ENCODE measurements at places on chromosomes 5 and 9.

GRCh38 chr9:88363661-88364060 is 24.6 kb upstream of the SPIN1 start:
- DNase-seq: no peak

DNA sequence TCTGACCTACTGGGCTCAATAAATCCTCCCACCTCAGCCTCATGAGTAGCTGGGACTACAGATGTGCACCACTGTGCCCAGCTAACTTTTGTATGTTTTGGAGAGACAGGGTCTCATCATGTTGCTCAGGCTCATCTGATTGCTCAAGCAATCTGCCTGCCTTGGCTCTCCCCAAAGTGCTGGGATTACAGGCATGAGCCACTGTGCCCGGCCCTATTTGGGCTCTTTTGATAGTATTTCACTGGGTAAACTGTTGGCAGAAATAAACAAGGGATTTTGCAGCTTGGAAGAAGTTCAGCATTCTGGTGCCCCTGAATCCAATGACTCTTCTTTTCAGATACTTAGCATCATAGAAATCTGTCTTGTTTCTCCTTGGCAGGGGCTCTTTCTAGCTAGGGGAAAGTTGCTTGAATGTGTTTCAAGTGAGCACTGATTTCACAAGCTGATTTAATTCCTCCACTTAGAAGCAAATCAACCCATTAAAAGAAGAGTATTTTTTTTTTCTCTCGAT is 146.8 kb downstream of the PAPPA start:
- DNase-seq: no peak

- DNase-seq: no peak
These were observed 145.3 kb upstream of the RAPGEF1 start for GRCh38 chr9:131885144-131885609.

GRCh38 chr5:73865315-73865714 is 239.3 kb downstream of the ARHGEF28 start:
- DNase-seq: no peak

DNA sequence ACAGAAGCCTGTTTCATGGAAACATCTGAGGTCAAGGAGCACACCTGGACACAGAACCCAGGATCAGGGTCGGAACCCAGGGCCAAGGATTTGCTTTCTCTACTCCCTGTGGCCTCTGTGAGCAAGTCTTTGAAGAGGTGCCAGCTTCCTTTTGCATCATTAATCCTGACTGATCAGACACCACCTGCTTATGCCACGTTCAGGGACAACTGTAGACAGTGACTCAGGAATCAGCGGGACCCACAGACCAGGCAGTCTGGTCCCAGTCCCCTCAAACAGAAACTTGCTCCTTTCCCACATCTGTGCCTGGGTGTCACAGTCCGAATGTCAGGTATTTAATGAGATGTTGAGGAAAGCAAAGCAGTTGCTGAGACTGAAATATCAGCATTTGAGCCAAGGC is 154.8 kb downstream of the SGCD start:
- no peak for DNase-seq

DNA sequence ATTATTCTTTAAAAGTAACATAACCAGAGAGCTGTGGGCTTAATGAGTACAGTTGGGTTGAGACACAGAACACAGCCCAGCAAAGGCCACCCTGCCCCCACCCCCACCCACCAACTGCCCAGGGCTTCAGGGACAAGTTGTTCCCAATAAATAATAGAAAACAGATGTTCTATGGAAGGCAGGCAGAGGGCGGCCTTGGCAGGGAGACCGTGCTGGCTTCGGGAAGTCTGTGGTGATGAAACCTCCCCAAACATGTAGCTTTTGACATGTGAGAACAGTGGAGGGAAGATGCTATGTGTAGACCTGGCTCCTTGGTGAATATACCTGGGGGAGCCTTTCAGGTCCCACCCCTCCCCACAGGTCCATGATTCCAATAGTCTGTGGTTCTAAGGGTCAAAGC is 10.0 kb downstream of the TRAF1 start:
- DNase-seq: no peak

- no peak for DNase-seq
These were observed 305.8 kb downstream of the TRIM32 start for GRCh38 chr9:116992865-116993264.

DNA sequence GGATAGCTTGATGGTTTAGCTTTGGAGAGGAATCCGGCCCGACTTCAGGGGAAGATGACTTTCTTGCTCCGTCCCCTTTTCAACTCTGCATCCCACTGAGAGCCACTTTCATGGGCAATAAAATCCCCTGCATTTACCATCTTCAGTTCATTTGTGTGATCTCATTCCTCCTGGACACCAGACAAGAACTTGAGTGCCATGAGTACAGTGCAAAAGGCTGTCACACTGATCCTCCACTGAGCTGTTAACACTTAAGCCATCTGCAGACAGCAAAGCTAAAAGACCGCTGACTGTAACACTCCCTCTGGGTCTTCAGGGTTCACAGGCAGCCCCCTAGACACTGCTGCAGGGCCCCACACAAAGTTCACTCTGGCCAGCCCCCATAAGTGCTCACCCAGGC is 48.3 kb upstream of the TCERG1 start:
- no peak for DNase-seq

- no peak for DNase-seq
These were observed 117.5 kb upstream of the FSTL4 start for GRCh38 chr5:133729800-133730199.

DNA sequence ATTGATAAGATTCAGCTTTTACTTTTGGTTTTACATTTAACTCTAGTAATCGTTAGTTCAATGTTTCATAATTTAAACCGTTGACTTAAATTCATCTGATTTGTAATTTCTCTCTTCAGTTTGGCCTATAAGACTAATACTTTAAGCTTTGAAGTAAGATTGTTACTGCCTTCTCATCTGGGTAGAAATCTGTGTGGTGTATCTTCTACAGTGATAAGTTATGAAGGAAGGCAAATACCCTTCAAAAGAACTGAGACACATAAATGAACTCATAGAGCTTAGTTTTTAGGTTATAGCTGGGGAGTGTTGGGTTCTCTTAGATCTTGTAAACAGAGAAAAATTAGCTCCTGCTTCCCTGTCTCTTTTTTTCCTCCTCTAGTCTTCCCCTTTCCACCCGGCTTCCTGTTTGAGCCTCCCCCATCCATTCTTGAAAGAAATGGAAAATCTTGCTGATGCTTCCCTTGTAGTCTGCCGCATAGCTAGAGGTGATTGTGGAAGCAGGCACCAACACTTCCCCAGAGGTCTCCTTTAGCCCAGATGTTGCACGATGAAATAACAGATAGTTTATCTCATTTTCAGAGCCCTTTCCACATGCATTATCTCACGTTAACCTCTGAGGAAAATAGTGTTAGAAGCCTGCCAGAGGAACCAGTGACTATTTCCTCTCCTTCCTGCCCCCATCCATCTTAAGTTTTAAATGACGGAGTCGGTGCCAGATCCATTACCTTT is 2.0 kb upstream of the F2RL2 start:
- DNase-seq: no peak

DNA sequence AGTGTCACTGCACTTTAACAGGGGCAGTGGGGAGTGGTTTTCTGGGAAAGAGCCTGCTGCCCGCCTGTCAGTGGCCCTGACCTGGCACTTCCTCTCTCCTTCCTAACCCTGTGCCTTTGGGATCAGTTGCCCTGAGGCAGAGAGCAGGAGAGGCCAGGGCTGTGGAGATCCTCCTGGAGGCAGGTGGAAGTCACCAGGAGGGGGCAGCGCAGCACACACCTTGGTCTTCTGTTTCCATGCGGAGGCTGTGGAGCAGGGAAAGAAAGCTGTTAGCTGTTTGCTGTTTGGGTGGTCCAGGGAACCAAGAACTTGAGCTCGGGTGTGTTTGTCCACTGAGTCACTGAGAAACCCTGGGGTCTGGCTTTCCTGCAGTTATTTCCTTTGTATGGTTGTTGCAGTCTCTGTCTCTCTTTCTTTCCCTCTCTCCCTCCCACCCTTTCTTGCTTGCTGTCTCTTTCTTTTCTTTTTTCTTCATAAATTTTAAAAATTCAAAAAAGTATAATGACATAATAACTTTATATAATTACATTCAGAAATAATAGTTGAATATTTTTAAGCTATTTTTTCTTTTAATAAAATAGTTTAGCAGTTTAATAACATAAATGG is 28.1 kb downstream of the NTRK2 start:
- peak; percentile 57 for DNase-seq

- DNase-seq: no peak
These were observed 147.7 kb downstream of the GLIS3 start for GRCh38 chr9:4152101-4152600.

- no peak for DNase-seq
These were observed 15.0 kb upstream of the ORM1 start for GRCh38 chr9:114307899-114308267.

DNA sequence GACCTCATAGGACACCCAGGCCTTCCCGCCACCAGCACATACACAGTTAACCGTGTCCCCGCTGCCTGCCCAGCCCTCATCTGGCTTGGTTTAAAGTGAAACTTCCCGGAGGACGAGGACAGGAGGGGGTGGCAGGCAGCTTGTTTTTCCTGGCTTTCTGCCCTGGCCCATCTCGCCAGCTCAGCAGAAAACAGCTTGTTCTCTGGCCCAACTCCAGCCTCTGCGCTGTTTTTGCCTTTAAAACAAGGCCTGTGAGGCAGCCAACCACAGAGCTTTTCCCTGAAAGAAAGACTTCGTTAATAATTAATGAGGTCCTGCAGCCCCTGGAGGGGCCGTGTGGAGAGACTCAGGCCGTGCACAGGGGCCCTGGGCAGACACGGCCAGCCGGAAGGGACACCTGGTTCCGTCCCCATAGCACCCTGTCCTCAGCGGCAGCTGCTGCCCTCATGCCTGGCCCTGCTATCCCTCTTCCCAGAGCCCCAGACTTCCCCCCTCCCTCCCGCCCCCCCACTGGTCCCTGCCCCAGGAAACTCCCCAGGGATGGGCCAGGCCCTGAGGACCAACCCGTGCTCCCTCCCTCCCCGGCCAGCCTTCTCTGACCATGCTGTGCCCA is 108.7 kb downstream of the RXRA start:
- peak; percentile 97 for DNase-seq

DNA sequence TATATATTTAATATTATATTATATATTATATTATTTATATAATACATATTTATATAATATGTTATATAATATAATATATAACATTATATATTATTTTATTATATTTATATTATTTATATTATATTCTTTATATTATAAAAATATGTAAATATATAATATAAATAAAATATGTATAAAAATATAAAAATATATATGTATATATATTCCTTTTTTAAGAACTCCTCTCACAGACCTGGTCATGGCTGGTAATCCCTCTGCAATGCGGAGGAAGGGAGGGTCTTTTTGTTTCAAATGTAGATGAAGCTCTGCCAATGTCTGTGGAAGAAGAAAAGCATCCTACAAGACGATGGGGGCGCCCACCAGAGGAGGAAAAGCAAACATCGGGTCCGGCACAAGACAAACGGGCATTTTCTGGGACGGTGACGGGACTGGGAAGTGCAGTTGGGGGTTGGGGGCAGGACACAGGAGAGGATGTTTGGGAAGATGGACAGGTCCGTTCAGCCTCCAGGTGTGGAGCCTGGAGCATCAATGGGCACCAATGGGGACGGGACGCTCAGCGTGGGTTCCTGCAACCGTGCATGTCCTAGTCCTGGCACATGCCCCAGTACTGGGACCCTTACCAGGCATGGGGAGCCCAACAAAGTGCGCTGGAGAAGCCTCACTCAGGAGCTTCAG is 194.0 kb downstream of the IRX1 start:
- DNase-seq: no peak

GRCh38 chr9:123343443-123344191 is 12.4 kb upstream of the CRB2 start:
- DNase-seq: no peak

DNA sequence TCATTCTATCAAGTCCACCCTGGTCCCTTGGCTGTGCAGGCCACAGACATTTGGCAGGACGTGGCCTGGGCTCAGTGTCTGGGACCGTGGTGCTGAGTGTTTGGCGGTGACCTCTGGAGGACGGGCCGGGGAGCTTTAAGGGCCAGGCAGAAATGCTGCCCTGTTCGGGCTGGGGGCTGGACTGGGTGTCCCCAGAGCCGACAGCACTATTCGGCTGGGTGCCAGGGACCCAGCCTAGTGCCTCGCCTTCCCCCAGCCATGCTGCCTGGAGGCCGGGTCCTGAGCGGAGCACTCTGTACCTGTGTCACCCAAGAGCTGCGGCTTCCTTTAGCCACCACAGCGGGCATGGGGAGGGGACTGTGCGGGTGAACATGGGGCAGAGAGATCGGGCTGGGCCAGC is 40.4 kb downstream of the COL5A1 start:
- no peak for DNase-seq

GRCh38 chr5:10902145-10902544 is 141.1 kb upstream of the DAP start:
- no peak for DNase-seq

DNA sequence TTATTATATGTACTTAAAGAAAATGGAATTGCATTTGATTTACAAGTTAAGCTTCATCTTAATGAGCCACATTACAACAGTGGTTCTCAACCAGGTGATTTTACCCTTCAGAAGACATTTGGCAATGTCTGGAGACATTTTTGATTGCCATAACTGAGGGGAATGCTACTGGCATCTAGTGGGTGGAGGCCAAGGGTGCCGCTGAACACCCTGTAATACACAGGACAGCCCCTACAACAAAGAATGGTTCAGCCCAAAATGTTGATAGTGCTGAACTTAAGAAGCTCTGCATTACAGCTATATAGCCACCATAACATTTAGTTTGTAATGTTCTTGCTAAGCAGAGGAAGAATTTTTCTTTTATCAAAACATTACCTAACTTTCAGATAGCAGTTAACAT is 103.1 kb downstream of the PAM start:
- DNase-seq: no peak

- no peak for DNase-seq
These were observed 168.6 kb downstream of the EFNA5 start for GRCh38 chr5:107501965-107502675.

GRCh38 chr5:56632199-56632598 is 183.2 kb upstream of the MAP3K1 start:
- no peak for DNase-seq

GRCh38 chr9:73269430-73270101 is 117.9 kb downstream of the ANXA1 start:
- peak; percentile 31 for DNase-seq

DNA sequence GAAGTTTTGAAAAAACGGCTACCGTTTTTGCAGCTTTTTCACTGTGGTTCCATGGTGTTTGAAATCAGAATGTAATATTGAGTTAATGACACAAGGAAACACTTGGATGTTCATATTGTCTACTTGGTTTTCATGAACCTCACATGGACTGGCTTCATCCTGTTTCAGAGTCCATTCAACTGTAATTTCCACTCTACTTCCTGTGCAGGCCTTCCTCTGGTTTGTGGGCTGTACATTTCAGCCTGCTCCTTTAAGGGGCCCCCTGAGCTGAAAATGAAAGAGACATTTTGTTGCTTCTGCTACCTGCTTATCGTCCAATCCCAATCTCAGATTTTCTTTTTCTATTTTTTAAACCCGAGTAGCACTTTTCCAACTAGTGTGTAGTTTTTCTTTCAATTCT is 41.8 kb upstream of the CDKN2B start:
- DNase-seq: no peak

GRCh38 chr9:114317665-114318357 is 5.1 kb upstream of the ORM1 start:
- DNase-seq: no peak

DNA sequence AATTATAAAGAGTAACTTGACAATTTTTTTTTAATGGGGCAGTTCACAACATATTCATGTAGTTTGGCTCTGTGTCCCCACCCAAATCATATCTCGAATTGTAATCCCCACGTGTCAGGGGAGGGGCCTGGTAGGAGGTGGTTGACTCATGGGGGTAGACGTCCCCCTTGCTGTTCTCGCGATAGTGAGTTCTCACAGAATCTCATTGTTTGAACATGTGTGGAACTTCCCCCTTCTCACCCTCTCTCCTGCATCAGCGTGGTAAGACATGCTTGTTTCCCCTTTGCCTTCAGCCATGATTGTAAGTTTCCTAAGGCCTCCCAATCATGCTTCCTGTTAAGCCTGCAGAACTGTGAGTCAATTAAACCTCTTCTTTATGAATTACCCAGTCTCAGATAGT is 40.7 kb downstream of the FBXW11 start:
- no peak for DNase-seq

Measured in COR-L47 (cell line).